ENCODE measurements at places on chromosomes 7 and 10.

DNA sequence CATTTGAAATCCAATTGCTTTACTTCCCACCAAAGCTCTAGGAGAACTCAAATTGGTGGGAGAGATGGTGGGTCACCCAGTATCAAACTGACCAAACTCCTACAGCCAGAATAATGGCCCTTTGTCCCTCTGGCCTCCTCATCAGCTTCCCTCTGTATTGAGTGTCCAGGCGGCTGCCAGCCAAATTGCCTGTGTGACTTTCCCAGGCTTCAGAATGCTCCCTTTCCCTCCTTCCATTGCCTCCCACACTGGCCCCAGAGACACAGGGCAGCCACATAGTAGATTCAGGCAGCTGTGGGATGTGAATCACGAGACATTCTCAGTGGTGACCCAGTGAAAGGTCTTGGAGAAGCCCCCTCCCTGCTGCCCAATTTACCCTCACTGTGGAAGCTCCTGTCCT lies 12.7 kb upstream of the VDAC2 start:
- DNase-seq, result no peak

- no peak for DNase-seq
These were observed 137.9 kb downstream of the DIP2C start for GRCh38 chr10:551373-552252.

GRCh38 chr10:88385601-88386203 lies 197.4 kb downstream of the RNLS start:
- no peak for DNase-seq

GRCh38 chr7:36761835-36762234 lies 37.5 kb upstream of the AOAH start:
- DNase-seq, result no peak

DNA sequence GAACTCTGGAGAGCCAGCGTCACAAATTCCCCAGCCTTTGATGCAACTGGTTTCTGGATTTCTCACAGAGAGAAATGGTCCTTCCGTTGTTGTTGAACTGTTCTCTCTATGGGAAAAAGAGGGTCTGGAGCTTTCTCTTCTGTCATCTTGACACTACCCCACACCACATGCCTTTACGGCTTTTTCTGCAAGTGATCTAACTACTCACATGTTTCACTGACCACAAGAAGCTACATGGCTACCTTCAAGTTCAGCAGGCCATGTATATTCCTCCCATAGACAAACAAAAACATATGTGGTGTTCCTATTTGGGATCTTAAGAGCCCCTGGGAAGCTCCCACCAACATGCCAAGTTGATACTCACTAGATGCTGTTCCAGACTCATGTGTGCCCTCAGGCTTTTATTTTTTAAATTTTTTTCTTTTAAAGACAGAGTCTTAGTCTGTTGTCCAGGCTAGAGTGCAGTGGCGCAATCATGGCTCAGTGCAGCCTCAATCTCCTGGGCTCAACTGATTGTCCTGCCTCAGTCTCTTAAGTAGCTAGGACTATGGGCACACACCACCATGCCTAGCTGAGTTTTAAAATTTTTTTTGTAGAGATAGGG lies 72.0 kb downstream of the RNF216 start:
- DNase-seq, result no peak

- no peak for DNase-seq
These were observed 240.8 kb upstream of the KLF14 start for GRCh38 chr7:130974794-130975193.

DNA sequence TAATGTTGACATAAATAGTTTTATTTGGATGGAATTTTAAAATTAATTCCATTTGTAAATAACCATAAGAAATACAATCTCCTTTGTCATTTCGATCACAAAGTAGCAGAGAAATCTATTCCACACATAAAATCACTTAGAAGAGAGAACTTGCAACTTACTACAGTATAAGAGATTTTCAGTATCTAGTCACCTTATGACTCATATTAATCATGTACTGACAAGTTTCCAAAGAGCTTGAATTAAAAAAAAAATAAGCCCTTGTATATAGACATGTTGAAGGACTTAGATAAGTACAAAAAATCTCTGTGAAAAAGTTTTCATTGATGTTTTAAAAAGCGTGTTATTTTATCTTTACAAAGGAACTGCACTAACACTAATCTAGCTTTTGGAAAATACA lies 207.1 kb upstream of the ETV1 start:
- DNase-seq, result no peak

GRCh38 chr10:482848-483247 lies 206.6 kb downstream of the DIP2C start:
- DNase-seq, result no peak

All from LNCaP clone FGC (cell line).